Gastrocnemius medialis (tissue), 4 donors: ENCODE measurements at places on chromosomes 6 and 20.

DNA sequence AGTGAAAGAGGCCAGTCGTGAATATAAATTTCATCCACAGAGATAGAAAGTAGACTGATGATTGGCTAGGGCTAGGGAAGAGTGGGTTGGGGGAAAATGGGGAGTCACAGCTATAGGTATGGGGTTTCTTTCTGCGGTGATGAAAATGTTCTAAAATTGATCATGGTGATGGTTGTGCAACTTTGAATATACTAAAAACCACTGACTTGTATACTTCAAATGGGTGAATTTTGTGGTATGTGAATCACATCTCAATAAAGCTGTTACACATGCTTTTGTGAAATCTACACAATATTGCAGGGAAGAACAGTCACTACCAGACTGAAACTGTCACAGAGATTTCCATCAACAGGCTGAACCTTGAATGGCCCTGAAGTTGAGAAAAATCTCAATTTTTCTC, 61.5 kb downstream of the LYRM4 start:
- no peak for DNase-seq

- peak; percentile 20 for DNase-seq
Measured at GRCh38 chr6:132333639-132334520, 67.4 kb downstream of the MOXD1 start.

DNA sequence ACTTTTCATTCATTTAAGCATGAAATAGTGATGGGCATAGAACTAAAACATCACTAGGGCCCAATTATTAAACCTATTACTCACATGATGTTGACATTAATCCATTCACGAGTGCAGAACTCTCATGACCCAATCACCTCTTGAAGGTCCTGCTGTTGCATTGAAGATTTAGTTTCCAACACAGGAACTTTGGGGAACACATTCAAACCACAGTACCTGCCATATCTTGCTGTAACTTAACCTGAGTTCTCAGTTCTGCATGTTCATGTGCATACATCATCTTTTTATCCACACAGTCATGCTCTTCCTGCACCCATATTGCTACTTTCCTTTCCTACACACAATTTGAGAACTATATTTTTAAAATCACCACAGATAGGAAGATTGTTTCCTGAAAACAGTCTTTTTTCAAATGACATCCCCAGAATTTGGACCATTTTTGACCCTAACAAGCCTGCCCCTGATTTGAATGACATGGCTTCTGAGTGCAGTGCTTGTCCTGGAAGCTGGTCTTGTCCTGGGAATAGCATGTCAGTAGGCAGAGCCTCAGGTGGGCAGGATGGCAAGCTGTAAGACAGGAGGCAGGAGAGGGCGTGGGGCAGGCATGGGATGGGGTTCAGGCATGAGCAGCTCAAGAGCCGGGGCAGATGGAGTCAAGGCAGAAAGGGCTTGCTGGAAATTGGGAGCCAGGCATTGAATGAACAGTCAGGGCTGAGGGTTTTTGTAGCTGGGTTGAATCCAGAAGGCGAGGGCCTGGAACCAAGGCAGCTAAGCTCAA, 49.2 kb upstream of the FOXC1 start:
- DNase-seq: no peak

DNA sequence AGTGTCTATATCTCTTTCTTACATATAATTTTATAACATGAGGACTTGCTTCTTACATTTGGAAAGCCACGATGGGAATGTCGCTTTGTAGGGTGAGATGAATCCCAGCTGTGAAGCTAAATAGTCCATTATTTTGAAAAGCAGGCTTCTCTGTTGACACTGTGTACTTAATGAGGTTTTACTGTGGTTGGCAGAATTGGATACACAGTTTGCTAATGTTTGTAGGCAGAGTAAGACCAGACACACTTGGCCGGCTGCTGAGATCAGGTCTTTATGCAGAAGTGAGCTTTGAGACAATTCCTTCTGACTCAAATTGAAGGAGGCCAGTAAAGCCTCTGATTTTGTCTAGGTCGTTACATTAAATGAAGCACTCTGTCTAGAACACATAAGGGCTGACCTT, 93.0 kb downstream of the NDUFAF5 start:
- no peak for DNase-seq

GRCh38 chr6:144415835-144416237, 130.7 kb downstream of the UTRN start:
- no peak for DNase-seq

- DNase-seq: no peak
Measured at GRCh38 chr6:32397252-32397920, 9.6 kb downstream of the BTNL2 start.

GRCh38 chr6:130389142-130389541, 23.3 kb downstream of the TMEM200A start:
- no peak for DNase-seq

DNA sequence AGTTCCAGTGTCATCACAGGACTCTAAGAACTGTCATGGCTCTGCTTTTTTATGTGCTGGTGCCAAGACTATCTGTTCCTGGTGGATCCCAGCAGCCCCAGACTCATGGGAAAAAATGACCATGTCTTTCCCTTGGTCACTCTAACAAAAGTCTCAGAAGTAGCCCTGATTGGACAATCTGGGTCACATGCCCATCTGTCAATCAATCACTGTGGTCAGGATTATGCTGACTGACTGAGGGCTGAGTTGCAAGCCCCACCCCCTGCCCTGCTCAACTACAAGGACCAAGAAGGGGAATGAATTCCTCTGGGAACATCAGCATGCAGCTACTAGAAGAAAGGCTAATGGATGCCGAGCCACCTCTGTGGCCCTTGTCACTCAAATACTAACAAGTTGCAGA, 91.6 kb downstream of the EDN3 start:
- DNase-seq: no peak

DNA sequence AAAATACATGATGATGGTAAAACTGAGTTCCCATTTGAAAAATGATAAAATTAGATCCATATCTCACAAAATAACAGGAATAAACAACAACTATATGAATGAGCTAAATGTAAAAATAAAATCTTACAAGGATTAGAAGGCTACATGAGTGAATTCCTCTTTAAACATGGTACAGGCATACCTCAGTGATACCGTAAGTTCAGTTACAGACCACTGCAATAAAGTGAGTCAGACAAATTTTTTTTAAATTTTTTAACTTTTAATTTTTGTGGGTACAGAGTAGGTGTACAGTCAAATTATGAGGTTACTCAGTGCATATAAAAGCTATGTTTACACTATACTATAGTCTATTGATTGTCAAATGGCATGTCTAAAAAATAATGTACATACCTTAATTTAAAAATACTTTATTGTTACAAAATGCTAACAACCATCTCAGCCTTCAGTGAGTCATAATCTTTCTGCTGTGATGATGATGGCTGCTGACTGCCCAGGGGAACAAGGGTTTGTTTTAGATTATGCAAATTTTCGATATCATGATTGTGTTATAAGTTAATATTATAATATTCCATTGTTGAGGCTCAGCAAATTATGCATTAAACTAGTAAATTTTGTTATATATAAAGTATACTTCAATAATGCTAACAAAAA, 222.8 kb upstream of the RUNX2 start:
- no peak for DNase-seq

DNA sequence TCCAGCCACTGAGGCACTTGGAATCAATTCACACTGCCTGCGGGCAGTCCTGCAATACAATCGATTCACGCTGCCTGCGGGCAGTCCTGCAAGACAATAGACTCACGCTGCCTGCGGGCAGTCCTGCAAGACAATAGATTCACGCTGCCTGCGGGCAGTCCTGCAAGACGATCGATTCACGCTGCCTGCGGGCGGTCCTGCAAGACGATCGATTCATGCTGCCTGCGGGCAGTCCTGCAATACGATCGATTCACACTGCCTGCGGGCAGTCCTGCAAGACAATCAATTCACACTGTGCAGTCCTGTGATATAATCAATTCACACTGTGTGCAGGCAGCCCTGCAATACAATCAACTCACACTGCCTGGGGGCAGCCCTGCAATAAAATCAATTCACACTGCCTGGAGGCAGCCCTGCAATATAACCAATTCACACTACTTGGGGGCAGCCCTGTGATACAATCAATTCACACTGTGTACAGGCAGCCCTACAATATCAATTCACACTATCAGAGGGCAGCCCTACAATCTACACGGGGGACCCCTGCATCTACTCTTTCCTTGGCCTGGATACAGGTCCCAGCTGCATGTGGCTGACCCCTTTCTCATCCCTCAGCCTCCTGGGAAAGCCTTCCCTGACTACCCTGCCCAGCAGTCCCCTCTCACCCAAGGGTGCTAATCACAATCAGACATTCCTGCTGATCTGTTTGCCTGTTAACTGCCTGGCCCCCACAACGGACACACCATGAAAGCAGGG, 10.4 kb downstream of the TAF4 start:
- DNase-seq: no peak

- no peak for DNase-seq
Measured at GRCh38 chr6:42692137-42692911, 30.1 kb downstream of the PRPH2 start.

GRCh38 chr20:18754030-18754652, 59.4 kb upstream of the SCP2D1 start:
- no peak for DNase-seq

DNA sequence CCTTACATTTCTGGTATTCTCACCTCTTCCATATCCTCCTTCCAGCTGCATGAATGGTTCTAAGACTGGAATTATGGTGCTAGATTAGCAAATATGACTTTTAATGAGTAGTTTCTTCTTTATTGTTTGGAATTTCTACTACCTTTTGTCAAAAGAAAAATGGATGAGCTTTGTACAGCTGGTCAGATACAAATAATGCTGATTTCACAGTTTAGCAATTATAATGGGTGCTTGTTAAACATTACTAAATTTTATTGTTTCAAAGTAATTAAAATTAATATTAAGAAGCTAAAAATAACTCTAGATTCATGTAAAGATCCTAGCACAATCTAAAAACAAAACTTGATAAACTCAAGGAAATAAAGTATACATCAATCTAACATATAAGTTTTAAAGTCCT, 32.3 kb upstream of the BEND6 start:
- no peak for DNase-seq

DNA sequence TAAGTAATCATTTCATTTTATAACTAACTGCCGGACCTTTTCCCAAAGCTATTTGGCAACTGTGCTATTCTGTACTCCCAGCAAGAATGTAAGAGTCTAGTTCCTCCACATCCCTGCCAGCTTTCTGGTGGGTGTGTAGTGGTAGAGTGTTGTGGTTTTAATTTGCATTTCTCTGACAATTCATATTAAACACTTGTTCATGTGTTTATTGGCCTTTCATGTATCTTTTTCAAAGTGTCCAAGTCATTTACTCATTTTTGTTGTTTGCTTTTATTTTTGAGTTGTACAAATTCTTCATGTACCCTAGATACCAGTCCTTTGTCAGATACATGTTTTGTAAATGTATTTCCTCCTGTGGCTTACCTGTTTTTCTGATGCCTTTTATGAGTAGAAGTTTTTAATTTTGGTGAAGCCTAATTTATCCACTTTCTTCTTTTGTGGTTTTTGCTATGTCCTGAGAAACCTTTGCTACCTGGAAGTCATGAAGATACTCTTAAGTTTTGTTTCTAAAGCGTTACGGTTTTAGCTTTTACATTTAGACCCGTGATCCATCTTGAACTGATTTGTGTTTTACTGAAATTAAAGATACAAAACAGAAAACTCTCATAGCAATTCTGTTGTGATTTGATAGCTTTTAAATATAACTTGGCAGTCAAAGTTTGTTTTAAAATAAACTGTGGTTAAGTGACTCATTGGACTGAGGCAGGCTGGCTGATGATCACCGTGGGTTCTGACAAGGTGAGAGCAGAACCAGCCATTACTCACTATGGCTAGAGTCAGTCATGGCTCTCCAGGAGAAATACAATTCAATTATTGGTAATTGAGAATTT, 8.0 kb downstream of the MYLIP start:
- peak; percentile 79 for DNase-seq

DNA sequence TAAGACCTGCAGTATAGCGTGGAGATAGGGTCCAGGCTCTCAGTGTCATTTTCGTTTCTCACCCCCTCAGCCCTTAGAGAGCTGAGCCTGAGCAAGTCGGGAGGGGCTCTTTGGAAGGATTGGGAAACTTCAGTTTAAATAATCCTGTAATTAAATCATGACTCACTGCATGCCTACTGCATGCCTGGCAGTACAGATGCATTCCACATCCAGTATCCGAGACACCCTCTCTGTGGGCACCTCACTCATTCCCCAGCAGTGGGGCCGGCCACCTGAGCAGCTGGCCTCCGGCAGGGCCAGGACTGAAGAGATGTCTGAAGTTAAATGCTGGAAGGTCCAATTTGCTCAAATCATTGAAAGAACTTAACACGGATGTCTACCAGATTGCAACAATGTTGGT, 316.6 kb downstream of the THBS2 start:
- DNase-seq: no peak

GRCh38 chr6:36204068-36204753, 7.7 kb downstream of the BRPF3 start:
- DNase-seq: no peak

GRCh38 chr20:52793339-52793963, 178.7 kb upstream of the TSHZ2 start:
- DNase-seq: no peak

DNA sequence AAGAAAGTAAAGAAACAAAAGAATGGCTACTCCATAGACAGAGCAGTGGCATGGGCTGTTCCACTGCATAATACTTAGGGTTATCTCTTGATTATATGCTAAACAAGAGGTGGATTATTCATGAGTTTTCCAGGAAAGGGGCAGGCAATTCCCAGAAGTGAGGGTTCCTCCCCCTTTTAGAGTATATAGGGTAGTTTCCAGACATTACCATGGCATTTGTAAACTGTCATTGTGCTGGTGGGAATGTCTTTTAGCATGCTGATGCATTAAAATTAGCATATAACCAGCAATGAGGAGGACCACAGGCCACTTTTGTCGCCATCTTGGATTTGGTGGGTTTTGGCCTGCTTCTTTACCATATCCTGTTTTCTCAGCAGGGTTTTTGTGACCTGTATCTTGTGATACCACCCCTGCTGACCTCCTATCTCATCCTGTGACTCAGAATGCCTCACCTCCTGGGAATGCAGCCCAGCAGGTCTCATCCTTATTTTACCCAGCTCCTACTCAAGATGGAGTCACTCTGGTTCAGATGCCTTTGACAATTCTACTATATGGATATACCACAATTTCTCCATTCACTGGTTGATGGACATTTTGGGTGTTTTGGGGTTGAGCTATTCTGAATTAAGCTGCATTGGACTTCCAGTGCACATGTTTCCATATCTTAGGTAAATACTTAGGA, 280.6 kb downstream of the FARS2 start:
- no peak for DNase-seq

DNA sequence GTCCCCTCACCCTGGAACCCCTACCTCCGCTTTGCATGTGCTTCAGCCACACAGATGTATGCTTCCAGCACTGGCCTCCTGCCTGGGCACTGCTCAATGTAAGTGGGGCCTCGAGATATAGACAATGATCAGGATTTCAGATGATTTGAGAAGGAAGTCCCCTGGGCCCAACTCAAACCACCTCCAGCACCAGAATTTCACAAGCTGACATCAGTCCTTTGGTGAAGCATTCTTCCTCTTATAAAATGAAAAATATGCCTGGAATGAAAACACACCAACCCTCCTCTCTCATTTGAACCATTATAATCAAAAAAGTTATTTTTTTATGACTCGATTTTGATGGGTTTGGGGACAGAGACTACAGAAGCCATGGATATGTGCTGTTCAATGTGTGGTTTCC, 48.5 kb downstream of the BTBD3 start:
- no peak for DNase-seq
